ENCODE measurements at places on chromosomes 11 and 22. TPM values are rescaled to one million over a fixed set of nuclear protein-coding genes. Genes with fewer than 3 reads are reported as not detected.

The TEAD1 gene
- polyA plus RNA-seq = not detected

DNA sequence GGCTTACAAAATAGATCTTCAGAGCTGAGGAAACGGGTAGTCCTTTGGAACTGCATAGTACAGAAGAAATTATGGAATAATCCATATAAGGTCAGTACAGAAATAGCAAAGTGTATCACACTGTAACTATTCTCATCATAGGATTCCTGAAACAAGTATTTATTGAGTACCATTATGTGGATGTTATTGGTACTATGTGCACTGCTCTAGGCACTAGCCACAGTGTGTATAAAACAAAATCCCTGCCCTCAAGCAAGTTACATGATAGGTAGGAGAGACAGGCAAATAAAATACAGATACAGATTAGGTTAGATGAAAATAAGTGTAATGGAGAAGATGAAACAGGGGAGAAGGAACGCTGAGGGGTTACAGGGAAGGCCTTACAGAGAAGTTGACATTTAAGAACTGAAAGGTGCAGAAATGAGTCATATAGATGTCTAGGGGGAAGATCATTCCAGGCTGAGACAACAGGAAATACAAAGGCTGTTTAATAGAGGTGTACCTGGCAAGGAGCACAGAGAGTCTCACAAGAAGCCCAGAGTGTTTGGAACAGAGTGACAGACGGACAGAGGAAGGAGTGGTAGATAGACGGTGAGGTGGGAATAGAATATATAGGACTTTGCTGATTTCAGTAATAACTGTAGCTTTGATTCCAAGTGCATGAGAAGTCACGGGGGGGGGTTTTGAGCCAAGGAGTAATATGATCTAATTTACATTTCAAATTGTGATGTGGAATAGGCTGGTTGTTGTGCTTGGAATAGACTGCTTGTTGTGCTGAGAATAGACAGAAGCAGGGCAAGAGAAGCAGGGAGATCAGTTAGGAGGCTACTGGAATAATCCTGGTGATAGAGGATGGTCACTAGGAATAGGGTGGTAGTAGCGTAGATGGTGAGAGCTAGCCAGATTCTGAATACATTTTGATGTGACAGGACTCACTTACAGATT lies 13.7 kb downstream of the RNF141 start:
- H3K27ac ChIP-seq = no peak overlapping the region
- no peak for DNase-seq
- H3K27me3 ChIP-seq = no peaks in the 10 kb centered on the region
- H3K36me3 ChIP-seq = peaks cover 28% of the 10 kb centered on the region
- no peaks in the 10 kb centered on the region for H3K4me1 ChIP-seq

- no peaks in the 10 kb centered on the region for H3K4me1 ChIP-seq
- H3K36me3 ChIP-seq = no peaks in the 10 kb centered on the region
- no peak overlapping the region for H3K4me3 ChIP-seq
- no peak for DNase-seq
- H3K27ac ChIP-seq = no peak overlapping the region
- H3K27me3 ChIP-seq = no peaks in the 10 kb centered on the region
Measured at GRCh38 chr11:18566406-18566805, 22.1 kb downstream of the UEVLD start.

- H3K4me3 ChIP-seq = no peak overlapping the region
- DNase-seq = no peak
- H3K27ac ChIP-seq = no peak overlapping the region
- no peaks in the 10 kb centered on the region for H3K36me3 ChIP-seq
- H3K27me3 ChIP-seq = no peaks in the 10 kb centered on the region
Measured at GRCh38 chr22:47194476-47195155, 432.2 kb downstream of the TBC1D22A start.

The ART1 gene
- polyA plus RNA-seq = not detected

The CHID1 gene
- 31.0 TPM for polyA plus RNA-seq

The GRM5 gene
- not detected for polyA plus RNA-seq

The CCDC81 gene
- polyA plus RNA-seq = 1.1 TPM

GRCh38 chr22:36204632-36205015 lies 3.0 kb upstream of the APOL4 start:
- peaks cover 22% of the 10 kb centered on the region for H3K4me1 ChIP-seq
- no peaks in the 10 kb centered on the region for H3K36me3 ChIP-seq
- H3K27me3 ChIP-seq = no peaks in the 10 kb centered on the region
- DNase-seq = peak; percentile 43
- H3K4me3 ChIP-seq = peak overlapping the region; percentile 32
- no peak overlapping the region for H3K27ac ChIP-seq

The EHD1 gene
- polyA plus RNA-seq = 208 TPM

DNA sequence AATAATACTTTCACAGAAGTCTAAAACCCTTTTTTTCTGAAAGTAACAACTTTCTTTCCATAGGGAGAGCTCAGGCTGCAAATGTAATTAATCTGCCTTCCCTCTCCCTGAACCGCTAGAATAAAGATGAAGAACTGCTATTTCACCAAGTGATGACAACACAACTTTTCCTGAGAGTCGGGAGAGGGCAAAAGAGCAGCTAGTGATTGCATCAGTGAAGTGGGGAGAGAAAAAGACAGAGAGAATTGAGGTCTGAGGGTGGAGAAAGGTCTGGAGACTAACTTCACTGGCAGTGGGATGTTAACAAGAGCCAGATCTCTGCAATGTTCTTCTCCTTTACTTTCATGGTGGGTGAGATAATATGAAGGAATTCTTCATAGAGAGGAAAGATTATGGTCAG lies 10.9 kb upstream of the MPEG1 start:
- H3K27me3 ChIP-seq = no peaks in the 10 kb centered on the region
- peaks cover 65% of the 10 kb centered on the region for H3K4me1 ChIP-seq
- peak overlapping the region; percentile 46 for H3K27ac ChIP-seq
- no peak for DNase-seq

The ROBO3 gene
- polyA plus RNA-seq = 7.4 TPM

The OR51B5 gene
- not detected for polyA plus RNA-seq

The GSTT2 gene
- polyA plus RNA-seq = not detected

DNA sequence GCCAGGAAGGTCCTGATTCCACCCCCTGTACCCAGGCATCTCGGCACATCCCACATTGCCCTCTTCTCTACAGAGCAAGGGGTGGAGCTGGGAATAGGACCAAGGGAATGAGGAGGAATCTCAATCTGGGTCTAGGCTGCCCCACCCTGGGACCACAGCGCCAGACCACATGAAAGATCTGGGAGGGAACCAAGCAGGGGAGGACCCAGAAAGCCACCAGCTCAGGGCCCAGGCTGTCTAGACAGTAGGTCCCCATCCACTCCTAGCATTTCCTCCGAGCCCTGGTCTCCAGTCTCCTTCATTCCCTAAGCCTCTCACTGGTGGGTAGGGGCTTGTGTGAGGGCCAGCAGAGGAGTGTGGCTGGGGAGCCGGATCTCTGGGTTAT lies 11.6 kb downstream of the PHLDB1 start:
- H3K27me3 ChIP-seq = peaks cover 32% of the 10 kb centered on the region
- no peaks in the 10 kb centered on the region for H3K36me3 ChIP-seq
- no peak overlapping the region for H3K4me3 ChIP-seq
- no peak overlapping the region for H3K27ac ChIP-seq
- H3K4me1 ChIP-seq = peaks cover 8% of the 10 kb centered on the region
- no peak for DNase-seq

- H3K4me1 ChIP-seq = peaks cover 27% of the 10 kb centered on the region
- DNase-seq = peak; percentile 63
- H3K27ac ChIP-seq = peak overlapping the region; percentile 84
- no peaks in the 10 kb centered on the region for H3K27me3 ChIP-seq
- H3K36me3 ChIP-seq = peaks cover 32% of the 10 kb centered on the region
- H3K4me3 ChIP-seq = peak overlapping the region; percentile 85
Measured at GRCh38 chr11:117179048-117179999, 781 bp downstream of the SIDT2 start.

The GAL3ST1 gene
- polyA plus RNA-seq = 0.70 TPM

The LYVE1 gene
- polyA plus RNA-seq = not detected

DNA sequence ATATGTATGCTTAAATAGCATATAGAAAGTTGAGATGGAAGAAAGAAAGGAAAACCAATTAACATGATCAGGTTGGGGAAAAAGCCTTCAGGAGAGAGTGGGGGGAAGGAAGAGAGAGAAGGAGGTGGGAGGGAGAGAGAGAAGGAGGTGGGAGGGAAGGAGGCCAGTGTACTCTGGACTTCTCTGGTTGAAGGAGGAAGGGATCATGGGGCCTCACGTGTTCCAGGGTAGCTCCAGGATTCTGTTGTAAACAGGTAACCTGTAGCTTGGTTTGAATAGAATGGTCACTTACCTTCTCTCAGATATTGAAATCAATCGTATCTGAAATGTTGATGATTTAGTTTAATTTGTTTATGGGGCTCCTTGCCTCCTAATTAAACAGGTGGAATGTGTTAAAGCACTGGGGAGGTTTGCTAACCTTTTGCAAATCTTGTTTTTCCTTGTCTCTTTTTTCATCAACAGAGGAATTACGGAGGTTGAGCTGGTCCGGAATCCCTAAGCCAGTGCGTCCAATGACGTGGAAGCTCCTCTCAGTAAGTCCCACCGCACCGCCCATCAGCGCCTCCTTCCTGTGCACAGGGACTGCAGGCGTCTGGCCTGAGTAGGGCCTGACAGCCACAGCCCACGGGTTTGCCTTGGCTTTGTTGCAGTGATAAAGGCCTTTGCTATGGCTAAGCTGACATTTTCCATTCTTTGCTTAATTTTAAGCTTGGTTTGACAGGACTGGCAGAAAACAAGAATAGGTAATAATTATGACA lies 115.9 kb downstream of the TBC1D22A start:
- H3K36me3 ChIP-seq = peaks cover 2% of the 10 kb centered on the region
- H3K4me1 ChIP-seq = peaks cover 3% of the 10 kb centered on the region

DNA sequence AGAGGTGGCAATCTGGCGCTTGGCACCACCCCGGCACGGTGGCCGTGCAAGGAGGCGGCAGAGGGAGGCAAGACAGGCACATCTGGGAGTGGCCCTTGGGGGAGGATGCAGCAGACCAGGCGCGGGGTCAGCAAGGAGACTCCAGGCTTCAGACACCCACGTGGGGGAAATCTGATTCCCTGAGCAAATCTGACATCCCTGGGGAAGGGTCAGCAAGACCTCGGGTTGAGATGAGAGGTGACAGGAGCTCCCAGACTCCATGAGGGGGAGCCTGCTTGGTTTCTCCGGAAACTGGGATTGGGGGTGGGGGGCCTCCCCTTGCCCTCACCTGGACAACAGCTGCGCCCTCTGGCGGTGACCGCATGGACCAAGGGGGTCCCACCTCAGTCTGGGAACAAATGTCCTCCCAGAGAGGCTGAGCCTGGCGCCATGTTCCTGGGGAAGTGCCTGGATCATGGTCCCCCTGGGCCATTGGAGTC lies 4.0 kb upstream of the RCOR2 start:
- DNase-seq = peak; percentile 57
- no peaks in the 10 kb centered on the region for H3K36me3 ChIP-seq
- no peaks in the 10 kb centered on the region for H3K27me3 ChIP-seq
- no peak overlapping the region for H3K27ac ChIP-seq
- H3K4me3 ChIP-seq = no peak overlapping the region
- peaks cover 26% of the 10 kb centered on the region for H3K4me1 ChIP-seq

The GPR83 gene
- polyA plus RNA-seq = 0.28 TPM

GRCh38 chr22:22480940-22481339 lies 27.6 kb downstream of the ZNF280B start:
- no peak overlapping the region for H3K4me3 ChIP-seq
- no peak overlapping the region for H3K27ac ChIP-seq
- no peaks in the 10 kb centered on the region for H3K4me1 ChIP-seq
- DNase-seq = no peak

DNA sequence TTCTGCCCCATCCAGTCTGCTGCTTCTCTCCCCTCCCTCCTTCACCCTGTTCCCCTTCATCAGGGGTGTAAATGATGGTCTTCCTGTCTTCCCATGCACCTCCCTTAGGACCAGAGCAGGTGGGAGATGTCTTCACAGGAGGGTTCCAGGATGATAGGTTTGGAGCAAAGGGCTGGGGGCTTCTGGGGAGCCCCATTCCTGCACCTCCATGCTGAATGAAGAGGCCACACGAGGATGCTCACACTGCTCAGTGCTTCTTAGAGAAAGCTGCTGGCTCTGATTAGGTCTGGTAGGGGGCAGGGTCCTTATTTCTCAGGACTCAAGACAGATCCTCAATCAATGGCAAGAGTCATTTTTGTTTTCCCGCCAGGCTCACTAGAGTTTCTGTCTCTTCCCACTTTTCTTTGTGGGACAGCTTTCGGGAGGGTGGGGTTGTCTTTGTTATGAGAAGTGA lies 41.1 kb downstream of the BCR start:
- no peak overlapping the region for H3K4me3 ChIP-seq
- no peaks in the 10 kb centered on the region for H3K27me3 ChIP-seq
- H3K36me3 ChIP-seq = no peaks in the 10 kb centered on the region

DNA sequence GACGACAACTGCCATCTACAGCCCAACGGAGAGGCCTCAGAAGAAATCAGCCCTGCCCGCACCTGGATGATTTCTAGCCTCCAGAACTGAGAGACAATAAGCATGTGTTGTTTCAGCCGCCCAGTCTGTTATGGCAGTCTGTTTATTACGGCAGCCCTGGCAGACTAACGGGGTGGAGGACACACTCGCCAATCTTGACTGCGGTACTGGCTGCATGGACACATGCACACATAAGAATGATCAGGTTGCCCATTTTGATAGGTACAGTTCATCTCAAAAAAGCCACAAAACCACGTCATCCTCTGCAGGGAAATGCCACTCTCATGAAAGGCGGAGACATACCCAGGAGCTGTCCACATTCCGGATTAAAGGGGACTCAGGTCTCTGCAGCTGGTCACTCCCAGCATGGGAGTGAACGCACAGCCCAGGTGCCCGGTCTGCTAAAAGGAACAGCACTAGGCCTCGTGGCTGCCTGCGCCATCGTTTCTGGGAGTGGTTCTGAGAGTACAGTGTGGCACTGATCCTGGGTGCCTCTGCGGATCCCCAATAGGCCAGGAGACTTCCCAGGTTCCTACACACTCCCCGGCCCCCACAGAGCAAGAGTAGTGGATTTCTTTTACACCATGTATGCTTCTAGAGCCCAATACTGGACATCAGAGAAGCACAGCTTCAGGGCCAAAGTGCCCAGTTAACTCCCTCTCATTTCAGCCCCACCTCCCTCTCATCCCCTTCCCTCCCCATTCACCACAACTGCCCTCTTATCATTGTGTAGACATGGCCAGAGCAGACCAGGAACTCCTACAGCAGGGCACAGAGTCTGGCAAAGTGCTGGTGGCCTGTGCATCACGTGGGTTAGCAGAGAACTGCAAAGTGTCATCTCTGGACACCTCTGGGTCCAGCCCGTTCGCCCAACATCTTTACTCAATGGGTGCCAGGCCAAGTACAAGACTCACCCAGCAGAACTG lies 11.7 kb upstream of the COMT start:
- no peaks in the 10 kb centered on the region for H3K36me3 ChIP-seq
- H3K4me3 ChIP-seq = no peak overlapping the region
- no peak for DNase-seq
- H3K4me1 ChIP-seq = no peaks in the 10 kb centered on the region

The SCGB2A2 gene
- polyA plus RNA-seq = not detected

The TSSK2 gene
- polyA plus RNA-seq = 0.17 TPM

The GRAMD4 gene
- 17.0 TPM for polyA plus RNA-seq

DNA sequence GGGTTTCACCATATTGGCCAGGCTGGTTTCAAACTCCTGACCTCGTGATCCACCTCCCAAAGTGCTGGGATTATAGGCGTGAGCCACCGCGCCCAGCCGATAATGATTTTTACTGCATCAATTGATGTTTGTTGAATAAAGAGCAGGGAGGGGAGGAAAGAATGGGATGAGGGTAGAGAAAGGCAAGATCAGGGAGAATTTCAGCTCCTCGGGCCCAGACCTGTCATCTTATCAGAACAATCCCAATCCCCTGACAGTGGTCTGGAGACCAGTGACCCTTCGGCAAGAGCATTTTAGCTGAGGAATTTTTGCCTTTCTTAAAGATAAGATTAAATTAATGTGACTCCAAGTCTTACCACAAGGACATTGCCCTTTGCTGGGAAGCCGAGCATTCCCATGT lies 15.0 kb upstream of the ANO1 start:
- peaks cover 3% of the 10 kb centered on the region for H3K27me3 ChIP-seq
- no peak overlapping the region for H3K27ac ChIP-seq
- H3K4me3 ChIP-seq = no peak overlapping the region
- no peak for DNase-seq
- H3K36me3 ChIP-seq = no peaks in the 10 kb centered on the region
- no peaks in the 10 kb centered on the region for H3K4me1 ChIP-seq

Measured in B cell (primary cell).